NCI-H526 (cell line): ENCODE measurements at places on chromosomes 7 and 10.

DNA sequence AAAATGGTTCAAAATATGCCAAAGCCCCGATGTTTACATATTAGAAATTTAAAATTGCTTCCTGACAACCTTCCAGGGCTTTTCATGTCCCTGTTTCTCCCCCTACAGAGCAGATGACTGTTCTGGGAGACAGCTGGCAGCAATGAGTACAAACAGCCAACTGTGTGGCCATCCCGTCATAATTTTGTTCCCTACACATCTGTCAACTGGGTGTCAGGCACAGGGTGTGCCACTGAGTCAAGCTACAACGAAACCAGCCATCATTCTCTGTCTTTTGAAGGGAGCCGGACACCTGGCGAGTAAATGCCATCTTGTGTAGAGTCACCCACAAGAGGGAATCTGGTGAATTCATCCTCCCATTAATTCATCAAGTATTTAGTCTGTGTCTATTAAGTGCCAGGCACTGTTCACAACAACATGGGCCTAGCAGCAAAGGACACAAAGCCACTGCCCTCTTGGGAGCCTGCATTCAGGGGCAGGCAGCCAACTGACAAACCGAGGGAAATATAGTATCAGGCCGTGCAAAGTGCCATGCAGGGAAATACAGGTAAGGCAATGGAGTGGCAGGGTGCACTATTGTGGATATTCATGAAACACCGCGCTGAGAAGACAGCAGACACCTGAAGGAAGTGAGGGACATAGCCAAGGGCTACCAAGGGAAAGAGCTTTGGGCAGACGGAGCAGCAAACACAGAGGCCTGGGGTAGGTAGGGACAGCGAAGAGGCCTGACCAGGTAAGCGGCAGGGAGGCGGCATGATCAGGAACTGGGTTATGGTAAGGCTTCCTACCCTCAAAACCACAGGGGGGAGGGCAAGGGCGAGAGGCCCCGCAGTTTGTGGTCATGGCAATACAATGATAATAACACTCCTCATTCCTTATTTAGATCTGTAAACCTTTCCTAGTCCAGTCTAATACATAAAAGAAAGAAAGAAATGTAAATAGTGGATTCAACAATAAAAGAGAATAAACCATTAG, 213.6 kb downstream of the FAM107B start:
- DNase-seq = no peak

GRCh38 chr10:31129271-31129670, 97.6 kb upstream of the ZNF438 start:
- DNase-seq = no peak

DNA sequence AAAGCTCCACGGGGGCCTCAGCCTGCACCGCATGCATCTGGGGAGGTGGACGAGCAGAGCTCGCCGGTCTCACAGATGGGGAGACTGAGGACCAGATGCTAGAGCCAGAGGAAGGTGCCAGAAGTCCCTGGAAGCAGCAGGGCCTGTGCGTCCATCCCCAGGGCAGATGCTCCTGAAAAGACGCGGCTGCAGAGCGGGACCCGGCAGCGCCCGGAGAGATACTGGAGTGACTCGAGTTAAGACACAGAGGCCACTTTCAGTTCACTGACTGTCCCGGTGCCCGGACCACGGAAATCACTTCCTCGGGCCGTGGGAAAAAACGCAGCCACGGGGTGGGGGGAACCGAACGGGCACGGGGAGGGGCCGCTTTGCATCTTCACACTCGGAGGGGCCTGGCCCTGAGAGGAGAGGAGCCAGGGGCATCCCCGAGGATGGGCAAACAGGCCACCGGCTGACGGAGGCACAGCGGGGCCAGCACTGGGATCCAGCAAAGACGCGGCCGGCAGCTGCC, 85.4 kb downstream of the FOXL3 start:
- DNase-seq = no peak

GRCh38 chr10:120599200-120599724, 142.2 kb downstream of the PLPP4 start:
- DNase-seq = no peak

GRCh38 chr7:24764972-24765744, 7.9 kb upstream of the GSDME start:
- no peak for DNase-seq

DNA sequence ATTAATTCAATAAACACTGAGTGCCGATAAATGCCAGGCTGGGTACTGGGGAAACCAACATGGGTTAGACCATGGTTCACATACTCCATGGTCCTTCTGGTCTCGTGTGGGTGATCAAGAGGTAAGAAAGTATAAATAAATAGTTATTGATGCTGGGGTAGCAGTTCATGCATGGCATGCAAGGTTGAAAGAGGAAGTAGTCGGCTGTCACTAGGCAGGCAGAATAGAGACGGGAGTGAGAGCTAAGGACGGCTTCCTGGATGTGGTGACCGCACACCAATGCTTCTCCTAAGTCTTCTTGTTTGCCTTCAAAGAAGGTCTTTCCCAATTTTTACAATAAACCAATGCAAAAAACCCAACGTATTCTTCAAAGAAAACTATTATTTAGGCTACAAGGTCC, 208.6 kb downstream of the ADAM12 start:
- DNase-seq = no peak

DNA sequence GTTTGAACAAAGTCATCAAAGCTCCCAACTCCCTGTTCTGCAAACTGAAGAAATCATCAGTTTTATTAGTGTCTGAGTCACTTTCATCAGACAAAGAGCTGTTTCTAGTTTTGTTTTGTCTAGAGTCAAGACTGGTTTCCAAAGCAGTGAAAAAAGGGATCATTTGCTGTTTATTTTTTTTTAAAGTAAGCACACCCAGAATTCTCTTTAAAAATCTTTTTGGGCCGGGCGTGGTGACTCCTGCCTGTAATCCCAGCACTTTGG, 972.0 kb upstream of the CELF2 start:
- DNase-seq = no peak

DNA sequence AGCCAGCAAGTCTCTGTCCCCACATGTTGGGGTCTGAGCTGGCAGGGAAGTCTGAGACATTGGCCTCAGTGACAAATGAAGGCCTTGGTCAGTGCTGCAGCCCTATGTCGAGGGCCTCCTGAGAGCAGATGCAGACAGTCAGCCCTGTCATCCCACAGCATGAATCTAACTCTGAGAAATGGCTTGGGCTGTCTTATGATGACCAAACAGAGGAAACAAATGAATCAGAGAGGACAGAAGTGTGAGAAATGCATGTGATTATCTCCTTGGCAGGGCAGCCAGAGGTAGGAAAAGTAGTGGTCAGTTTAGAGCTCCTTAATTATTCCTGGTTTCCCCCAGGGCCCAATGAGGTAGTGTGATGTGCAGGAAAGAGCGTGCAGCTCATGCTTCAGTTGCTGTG, 287.6 kb downstream of the SORCS3 start:
- no peak for DNase-seq

GRCh38 chr7:142451817-142452216, 194.0 kb upstream of the PRSS58 start:
- no peak for DNase-seq

DNA sequence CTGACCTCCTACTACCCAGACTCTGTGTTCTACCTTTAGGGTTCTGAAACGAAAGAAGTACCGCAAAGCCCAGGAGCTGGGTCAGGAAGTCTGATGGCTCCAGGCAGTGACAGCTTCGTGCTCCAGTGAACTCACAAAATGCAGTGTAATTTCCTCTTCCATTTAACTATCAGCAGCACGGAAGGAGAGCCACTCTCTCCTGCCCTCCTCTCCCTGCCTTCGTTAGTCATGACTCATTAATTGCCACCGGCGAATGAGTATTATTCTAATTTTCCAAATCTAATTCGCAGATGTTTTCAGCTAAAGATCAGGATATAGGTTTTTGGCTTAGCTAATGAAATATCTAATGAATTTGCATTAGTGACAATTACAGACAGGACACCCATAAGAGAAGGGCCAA, 1262.0 kb downstream of the TYW1 start:
- DNase-seq = peak; percentile 13
